Epithelial cell of proximal tubule (primary cell): ENCODE measurements at places on chromosomes 2 and 18. TPM values are rescaled to one million over a fixed set of nuclear protein-coding genes. Genes with fewer than 3 reads are reported as not detected.

The PSMA8 gene
- not detected in 2 replicates for total RNA-seq

The MAT2A gene
- 64.6 and 134 TPM in 2 replicates for total RNA-seq

The ACTR2 gene
- total RNA-seq: 95.3 and 103 TPM in 2 replicates

The SFT2D3 gene
- 5.7 and 6.7 TPM in 2 replicates for total RNA-seq

The IL1F10 gene
- total RNA-seq: not detected in 2 replicates

The TUBA3E gene
- total RNA-seq: not detected in 2 replicates

The KCNE4 gene
- not detected in 2 replicates for total RNA-seq

The KIAA2012 gene
- not detected in 2 replicates for total RNA-seq

The LYPD6B gene
- total RNA-seq: 1.1 and 2.7 TPM in 2 replicates

The DOCK10 gene
- 2.1 and 2.5 TPM in 2 replicates for total RNA-seq

The ALK gene
- total RNA-seq: under 0.01 TPM in 1 of 2 replicates, not detected in the other

The PIK3C3 gene
- total RNA-seq: 28.4 and 62.2 TPM in 2 replicates

The TWIST2 gene
- total RNA-seq: 0.46 and 1.8 TPM in 2 replicates

The ARHGEF4 gene
- 2.1 and 3.2 TPM in 2 replicates for total RNA-seq

The LRRC30 gene
- not detected in 2 replicates for total RNA-seq

The SIX3 gene
- not detected in 2 replicates for total RNA-seq

The DCC gene
- not detected in 2 replicates for total RNA-seq

The SAG gene
- total RNA-seq: not detected in 2 replicates

The FAM237A gene
- total RNA-seq: not detected in 2 replicates

The ACSL3 gene
- total RNA-seq: 66.8 and 87.9 TPM in 2 replicates

The NT5DC4 gene
- total RNA-seq: not detected in 2 replicates

The CTAGE1 gene
- total RNA-seq: not detected in 2 replicates

The MAPK4 gene
- total RNA-seq: 0.36 and 1.3 TPM in 2 replicates

The RTP5 gene
- not detected in 2 replicates for total RNA-seq

The SERPINB13 gene
- total RNA-seq: not detected in 2 replicates

The RNF181 gene
- total RNA-seq: 187 and 280 TPM in 2 replicates

The CLEC4F gene
- not detected in 2 replicates for total RNA-seq

The EML6 gene
- total RNA-seq: 0.22 and 3.7 TPM in 2 replicates

The UGT1A4 gene
- 0.07 TPM in 1 of 2 replicates, not detected in the other for total RNA-seq

The SMIM21 gene
- total RNA-seq: not detected in 2 replicates

The RGPD4 gene
- not detected in 2 replicates for total RNA-seq

The DHX57 gene
- 11.0 and 15.6 TPM in 2 replicates for total RNA-seq

The CROCC2 gene
- total RNA-seq: not detected in 2 replicates

The G6PC2 gene
- total RNA-seq: not detected in 2 replicates

The NYAP2 gene
- not detected in 2 replicates for total RNA-seq

The TMEM169 gene
- 2.9 and 3.1 TPM in 2 replicates for total RNA-seq

The GNAL gene
- 3.2 and 5.0 TPM in 2 replicates for total RNA-seq

The GALNT3 gene
- 28.7 and 48.7 TPM in 2 replicates for total RNA-seq

The MLPH gene
- 35.4 and 36.0 TPM in 2 replicates for total RNA-seq

The UCN gene
- not detected in 2 replicates for total RNA-seq

The PMAIP1 gene
- total RNA-seq: 63.7 and 82.6 TPM in 2 replicates

The HTR2B gene
- total RNA-seq: not detected in 2 replicates

The TGIF1 gene
- 165 and 170 TPM in 2 replicates for total RNA-seq

The SETBP1 gene
- total RNA-seq: 0.65 and 2.4 TPM in 2 replicates

The HOXD10 gene
- total RNA-seq: 14.3 and 18.8 TPM in 2 replicates
